T-helper 2 cell (primary cell): ENCODE measurements at places on chromosomes 1 and 21.

DNA sequence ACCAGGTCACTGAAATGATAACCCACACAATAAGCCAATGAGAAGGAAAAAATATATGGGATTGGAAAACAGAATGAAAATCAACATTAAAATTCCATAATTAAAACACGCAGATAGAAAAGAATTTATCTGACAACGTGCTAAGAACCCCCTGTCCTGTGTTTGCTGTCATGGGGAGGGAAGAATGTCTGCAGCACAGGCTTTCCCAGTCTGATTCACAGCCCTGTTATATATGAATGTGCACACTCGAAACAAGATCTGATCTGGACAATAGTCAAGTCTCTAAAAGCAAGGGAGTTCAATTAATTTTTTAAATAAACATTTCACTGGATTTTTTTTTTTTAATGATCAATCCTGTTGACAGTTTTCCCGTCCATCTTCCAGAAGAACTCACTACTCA, 220.0 kb downstream of the RERE start:
- DNase-seq = no peak

GRCh38 chr1:168824418-168825065, 95.5 kb upstream of the DPT start:
- DNase-seq = no peak

DNA sequence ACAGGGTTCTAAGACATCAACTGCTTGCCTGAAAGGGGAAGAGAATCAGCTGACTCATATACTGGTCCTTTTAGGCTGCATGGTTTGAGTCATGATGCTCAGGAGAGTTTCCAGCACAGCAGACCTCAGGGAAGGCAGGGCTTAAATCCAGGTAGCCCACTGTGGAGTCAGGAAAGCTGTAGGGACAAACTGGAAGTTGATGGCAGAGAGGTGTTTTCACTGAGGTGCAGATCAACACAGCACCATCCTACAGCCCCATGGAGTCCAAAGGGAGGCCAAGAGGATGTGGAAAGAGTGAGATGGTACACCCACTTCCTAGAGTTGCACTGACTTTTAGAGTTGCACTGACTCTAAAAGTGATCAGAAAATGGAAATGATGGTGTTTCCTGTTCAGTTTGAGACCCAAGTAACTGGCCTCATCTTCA, 252.4 kb upstream of the DUSP10 start:
- DNase-seq = no peak

- DNase-seq = no peak
Measured at GRCh38 chr1:59432531-59433439, 135.9 kb downstream of the FGGY start.

DNA sequence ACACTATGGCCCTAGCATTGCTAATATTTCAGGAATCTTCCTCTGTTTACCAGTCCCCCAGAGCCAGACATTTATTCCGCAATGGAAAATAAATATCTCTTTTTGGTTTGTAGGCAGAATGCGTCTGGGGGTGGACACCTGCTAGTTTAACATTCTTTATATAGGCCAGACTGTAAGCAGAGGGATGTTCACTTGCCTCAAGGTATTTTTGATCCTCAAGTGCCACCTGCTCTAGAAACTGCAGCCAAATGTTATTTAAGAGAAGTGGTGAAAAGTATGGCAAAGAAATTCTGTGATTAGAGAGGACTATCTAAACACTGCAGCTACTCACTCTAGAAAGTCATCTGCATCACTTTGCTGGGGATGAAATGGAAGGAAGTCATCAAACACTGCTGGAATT, 164.7 kb downstream of the NEGR1 start:
- DNase-seq = no peak

DNA sequence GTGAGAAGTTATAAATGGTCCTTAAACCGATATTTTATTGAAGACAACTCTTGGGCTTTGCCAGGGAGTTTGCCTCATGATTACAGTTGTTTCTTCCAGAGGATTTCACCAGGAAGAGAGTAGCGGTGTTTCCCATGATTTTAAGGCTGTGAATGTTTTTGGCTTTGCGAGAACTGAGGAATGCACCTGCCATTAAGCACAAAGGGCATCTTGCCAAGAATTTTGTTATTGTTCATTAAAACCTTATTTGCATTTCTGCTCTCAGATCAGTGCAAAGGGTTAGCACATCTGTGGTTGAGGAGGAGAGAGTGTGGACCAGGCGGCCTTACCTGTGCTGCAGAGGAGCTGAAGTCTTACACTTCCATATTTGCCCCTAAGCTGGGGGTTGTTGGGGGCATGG, 13.8 kb downstream of the CNIH3 start:
- DNase-seq = no peak

DNA sequence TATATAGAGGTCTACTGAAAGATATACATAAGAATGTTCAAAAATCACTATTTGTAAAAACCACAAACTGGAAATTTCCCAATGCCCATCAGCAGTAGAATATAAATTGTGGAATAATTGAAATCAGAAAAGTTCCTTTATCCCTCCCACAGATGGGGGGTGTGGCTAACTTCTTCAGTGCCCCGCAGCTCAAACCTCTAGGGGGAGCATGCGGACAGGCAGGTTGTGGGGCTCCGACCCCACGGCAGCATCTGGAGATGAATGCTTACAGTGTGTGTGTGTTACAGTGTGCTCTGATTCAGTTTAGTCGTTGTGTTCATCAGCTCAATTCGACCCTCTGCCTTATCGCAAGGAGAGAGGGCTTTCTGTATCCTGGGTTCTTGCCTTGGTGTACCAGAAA, 262.1 kb upstream of the LRRC7 start:
- no peak for DNase-seq
